ENCODE measurements at places on chromosomes 11 and 22.

DNA sequence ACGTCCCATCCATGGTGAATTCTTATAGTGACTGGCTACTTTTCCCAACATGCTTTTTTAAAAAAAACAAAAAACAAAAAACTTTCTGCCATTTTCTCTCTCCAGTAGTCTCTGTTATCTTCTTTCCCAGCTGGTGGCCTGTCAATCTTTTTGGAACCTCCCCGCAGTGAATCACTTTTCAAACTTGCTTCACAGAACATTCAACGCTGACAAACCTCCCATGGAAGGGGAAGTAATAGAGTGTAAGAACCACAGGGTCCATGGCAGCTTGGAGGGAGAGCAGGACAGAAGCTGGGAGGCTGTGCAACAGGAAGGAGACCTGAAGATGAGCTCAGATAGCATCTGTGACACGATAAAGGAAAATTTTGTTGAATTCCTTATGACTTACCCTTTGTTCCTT lies 9.8 kb upstream of the CECR2 start:
- no peak for DNase-seq

GRCh38 chr11:31645747-31646146 lies 136.2 kb downstream of the ELP4 start:
- no peak for DNase-seq

DNA sequence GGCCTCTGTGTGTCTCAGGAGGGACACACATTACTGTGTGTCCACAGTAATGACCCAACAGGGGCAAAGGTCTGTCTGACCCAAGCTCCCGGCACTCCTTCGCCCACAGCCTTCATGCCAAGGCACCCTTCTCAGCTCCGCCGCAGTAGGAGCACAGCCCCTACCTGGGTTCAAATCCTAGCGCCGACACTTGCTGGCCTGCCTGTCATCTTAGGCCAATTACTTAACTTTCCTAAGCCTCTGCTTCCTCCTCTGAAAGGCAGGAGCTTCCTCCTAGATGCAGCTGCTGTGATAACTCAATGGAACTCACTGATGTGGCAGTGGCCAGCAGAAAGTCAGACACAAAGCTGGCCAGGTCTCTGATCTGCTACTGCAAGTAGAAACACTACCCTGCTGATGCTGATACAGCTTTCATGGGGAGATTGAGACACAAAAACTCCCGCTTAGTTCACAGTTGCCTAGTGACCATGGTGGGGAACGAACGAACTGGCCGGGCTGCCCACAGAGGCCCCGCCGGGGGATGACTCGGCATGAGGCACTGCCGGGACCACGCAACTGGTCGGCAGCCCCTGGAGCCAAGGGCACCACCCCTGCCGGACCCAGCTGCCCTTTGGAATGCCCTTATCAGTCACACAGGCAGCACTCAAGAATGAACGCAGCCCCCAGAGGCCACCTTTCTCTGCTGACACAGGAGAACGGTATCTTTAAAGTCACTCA lies 8.1 kb downstream of the EHD1 start:
- no peak for DNase-seq

DNA sequence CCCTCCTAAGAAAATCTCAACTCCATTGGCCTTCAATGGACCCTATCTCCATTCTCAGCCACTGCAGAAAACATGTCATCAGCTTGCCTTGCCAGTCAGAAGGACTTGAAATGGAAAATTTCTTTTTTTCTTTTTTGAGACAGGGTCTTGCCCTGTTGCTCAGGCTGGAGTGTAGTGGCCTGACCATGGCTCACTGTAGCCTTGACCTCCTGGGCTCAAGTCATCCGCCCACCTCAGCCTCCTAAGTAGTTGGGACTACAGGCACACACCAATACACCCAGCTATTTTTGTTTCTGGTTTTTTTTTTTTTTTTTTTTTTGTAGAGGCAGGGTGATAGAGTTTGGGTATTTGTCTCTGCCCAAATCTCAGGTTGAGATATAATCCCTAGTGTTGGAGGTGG lies 29.0 kb downstream of the AGBL2 start:
- no peak for DNase-seq

- no peak for DNase-seq
Measured at GRCh38 chr22:49007013-49007653, 820.5 kb downstream of the BRD1 start.

- no peak for DNase-seq
Measured at GRCh38 chr22:48750282-48750681, 1077.4 kb downstream of the BRD1 start.

DNA sequence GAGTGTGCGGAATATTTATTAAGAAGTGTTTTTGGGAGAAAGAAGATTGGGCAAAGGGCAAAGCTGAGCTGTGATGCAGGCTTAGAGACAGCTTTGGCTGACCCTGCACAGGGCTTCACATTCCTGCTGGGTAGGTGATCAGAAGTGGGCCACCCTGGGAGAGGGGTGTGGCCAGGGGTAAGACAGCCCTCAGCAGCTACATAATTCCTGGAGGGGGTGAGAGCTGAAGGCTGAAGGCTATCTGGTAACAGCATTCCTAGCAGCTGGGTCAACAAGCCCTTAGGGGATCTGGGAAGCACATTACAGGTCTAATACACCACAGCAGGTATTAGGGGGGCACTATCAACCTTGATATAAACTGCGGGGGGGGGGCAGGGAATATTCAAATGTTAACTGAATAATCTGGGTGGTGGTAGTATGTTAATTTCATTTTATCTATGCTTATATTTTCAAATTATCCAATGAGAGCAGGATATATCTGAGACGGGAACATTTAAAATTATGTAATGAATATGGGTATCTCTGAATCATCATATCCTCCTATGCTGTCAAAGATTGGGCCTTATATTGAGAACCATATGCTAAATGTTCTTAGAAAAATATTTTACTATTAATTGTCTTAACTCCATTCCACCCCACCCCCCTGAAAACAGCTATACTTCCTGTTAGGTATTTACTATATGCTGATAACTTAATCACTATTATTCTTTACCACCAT lies 5.9 kb downstream of the OOSP1 start:
- no peak for DNase-seq

- no peak for DNase-seq
Measured at GRCh38 chr11:121810291-121810690, 305.7 kb downstream of the BLID start.

DNA sequence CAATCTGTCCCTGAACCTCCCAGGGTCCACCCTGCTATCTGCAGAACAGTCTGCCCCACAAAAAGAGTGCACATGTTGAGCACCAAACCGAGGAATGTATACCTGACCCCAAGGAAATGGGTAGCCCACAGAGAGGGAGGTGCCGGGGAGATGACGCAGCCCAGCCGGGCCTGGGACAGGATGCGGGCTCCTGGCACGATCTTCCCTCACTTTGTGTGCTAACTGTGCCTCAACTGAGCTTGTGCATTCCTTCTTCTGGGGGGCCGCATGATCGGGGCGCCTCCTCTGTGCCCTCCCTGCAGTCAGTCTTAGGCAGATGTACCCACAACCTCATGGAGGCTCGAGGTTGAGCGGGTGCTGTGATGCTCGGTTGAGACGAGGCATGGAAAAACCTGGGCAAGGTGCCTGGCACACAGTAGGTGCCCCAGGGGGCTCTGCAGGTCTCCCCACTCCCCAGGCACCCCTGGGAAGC lies 2.4 kb downstream of the GAS2L1 start:
- no peak for DNase-seq

DNA sequence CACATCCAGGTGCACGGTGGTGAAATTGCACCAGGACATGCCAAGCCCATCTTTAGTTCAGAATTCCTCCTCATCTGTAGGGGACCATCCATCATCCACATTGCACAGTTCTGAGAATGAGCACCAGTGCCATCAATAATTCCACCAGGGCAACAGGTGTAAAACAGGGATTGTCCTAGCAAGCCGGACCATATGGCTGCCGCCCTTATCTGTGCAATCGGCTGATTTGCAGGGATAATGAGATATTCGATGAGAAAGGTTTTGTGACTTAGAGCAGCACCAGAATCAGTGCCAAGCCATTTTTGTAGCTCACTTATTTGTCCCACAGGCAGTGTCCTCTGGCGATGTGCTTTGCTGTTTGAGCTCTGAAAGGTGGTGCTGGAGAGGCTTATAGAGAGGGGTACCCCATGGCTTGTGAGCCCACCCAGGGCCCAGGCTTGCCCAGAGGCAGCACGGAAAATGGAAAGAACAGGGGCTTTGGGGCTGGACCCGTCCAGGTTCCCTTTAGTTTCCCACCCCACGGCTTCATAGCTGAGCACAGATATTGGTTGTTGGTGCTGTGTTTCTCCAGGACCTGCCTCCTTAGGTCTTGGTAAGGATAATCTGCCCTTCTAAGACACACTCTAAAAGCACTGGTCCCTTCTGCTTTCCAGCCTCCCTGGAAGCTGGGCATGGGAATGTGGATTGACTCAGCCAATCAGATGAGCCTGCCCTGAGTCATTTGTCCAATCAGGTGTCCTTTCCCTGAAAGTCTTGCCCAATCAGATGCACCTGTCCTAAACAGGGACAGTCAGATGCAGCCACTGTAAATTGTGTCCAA lies 84.0 kb upstream of the SHANK2 start:
- no peak for DNase-seq

Measured in stimulated activated CD4-positive, alpha-beta T cell treated with anti-CD3 and anti-CD28 coated beads, Interleukin-15, amount 100 ng/mL, for 48 hours (primary cell).